ENCODE measurements at places on chromosomes 7 and 10. TPM values are rescaled to one million over a fixed set of nuclear protein-coding genes. Genes with fewer than 3 reads are reported as not detected.

- DNase-seq = no peak
Observed at GRCh38 chr7:151925446-151926335, 30.6 kb upstream of the GALNTL5 start.

GRCh38 chr10:132272231-132272971 lies 35.3 kb downstream of the STK32C start:
- peak; percentile 9 for DNase-seq

GRCh38 chr10:78002541-78003288 lies 26.6 kb downstream of the POLR3A start:
- no peak for DNase-seq

- no peak for DNase-seq
Observed at GRCh38 chr10:127265288-127265687, 68.9 kb upstream of the INSYN2A start.

GRCh38 chr10:61663466-61663865 lies 737 bp downstream of the CABCOCO1 start:
- no peak for DNase-seq

DNA sequence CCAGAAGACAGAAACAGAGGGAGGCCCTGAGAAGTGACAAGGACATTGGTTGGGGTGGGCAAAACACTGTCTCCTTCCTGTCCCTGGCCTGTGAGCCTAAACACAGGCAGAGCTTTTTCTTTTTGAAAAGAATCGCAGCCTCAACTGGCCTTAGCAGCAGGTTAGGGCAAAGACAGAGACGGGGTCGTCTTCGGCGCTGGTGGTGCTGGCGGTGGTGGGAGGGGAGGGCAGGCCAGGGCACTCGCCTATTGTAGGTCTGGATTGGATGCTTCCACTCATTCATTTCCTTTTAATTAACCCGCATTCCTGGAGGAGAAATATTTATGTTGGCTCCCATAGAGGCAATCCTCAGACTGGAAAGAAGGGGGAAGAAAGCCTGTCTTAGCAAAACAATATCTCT lies 22.6 kb downstream of the WNT8B start:
- DNase-seq = no peak

DNA sequence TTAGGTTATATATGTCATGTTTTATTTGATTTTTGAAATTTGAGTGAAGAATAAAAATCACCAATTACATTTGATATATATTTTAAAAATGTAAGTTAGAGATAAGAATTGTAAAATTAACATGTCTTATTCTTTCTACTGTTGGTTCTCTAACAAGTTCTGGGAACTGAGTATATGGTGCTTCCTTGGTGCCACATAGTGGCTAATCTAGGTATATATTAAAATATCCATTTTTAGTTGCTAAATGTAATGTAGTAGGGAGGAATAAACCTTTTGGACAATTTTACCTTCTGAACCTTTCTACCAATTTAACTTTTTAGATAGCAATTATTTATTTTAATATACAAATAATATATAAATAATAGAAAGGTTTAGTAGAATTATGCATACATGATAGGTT lies 17.5 kb downstream of the CFAP69 start:
- no peak for DNase-seq

- DNase-seq = no peak
Observed at GRCh38 chr10:84567133-84567532, 238.7 kb downstream of the CCSER2 start.

DNA sequence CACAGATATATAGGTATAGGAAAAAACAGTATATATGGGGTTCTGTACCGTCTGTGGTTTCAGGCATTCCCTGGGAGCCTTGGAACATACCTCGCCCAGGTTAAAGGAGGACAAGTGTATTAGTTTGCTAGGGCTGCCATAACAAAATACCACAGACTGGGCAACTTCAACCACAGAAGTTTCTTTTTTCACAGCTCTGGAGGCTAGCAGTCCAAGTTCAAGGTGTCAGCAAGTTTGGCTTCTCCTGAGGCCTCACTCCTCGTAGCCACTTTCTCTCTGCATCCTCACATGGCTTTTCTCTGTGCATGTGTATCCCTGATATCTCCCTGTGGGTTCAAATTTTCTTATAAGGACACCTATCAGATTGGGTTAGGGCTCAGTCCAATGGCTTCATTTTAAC lies 189.1 kb downstream of the DNAH11 start:
- DNase-seq = no peak

GRCh38 chr10:51445588-51445987 lies 253.8 kb downstream of the CSTF2T start:
- DNase-seq = no peak

DNA sequence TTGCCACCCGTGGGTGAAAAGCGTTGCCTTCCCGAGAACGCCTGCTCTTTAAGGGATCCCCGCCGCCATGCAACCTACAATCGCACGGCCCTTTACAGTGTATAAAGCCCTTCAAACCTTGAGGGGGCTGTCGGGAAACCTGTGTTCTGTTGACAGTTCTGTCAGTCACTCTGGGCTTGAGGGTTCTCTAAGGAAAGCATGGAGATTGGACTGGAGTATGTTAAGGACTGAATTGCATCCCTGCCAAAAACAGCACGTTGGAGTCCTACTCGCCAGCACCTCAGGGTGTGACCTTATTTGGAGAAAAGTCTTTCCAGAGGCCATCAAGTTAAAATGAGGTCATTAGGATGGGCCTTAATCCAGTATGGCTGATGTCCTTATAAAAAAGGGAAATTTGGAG lies 70.6 kb downstream of the PFKFB3 start:
- no peak for DNase-seq

- no peak for DNase-seq
Observed at GRCh38 chr10:3067859-3068179, 471 bp downstream of the PFKP start.

GRCh38 chr10:13271552-13272163 lies 28.2 kb downstream of the PHYH start:
- DNase-seq = peak; percentile 37

GRCh38 chr10:116648903-116649302 lies 28.1 kb downstream of the PNLIPRP2 start:
- no peak for DNase-seq

Gene C7orf33
- not detected for total RNA-seq

Gene CTAGE4
- total RNA-seq = not detected

Gene UTF1
- total RNA-seq = not detected

Gene TMEM225B
- total RNA-seq = 0.96 TPM

Gene ATP6V0A4
- total RNA-seq = not detected

Gene MYL10
- total RNA-seq = not detected

Gene HYAL4
- total RNA-seq = not detected

Gene CC2D2B
- total RNA-seq = 0.55 TPM

Gene WDR86
- total RNA-seq = 9.7 TPM

All from T-helper 17 cell (primary cell).